Gastrocnemius medialis (tissue), 4 donors: ENCODE measurements at places on chromosomes 11 and 22. TPM values are rescaled to one million over a fixed set of nuclear protein-coding genes. Genes with fewer than 3 reads are reported as not detected.
A peak's percentile ranks its signal among the peaks of the same experiment; 100 is the strongest.

Gene OR51B4
- total RNA-seq: not detected

Gene APOBEC3F
- total RNA-seq: not detected

Gene NAALADL1
- total RNA-seq: 0.22 TPM

- H3K4me1 ChIP-seq: peaks cover 53% of the 10 kb centered on the region
- no peak for DNase-seq
- no peaks in the 10 kb centered on the region for H3K27me3 ChIP-seq
- peak overlapping the region; percentile 71 for H3K27ac ChIP-seq
- no peaks in the 10 kb centered on the region for H3K36me3 ChIP-seq
Measured at GRCh38 chr11:61150706-61151544, 10.3 kb downstream of the VPS37C start.

DNA sequence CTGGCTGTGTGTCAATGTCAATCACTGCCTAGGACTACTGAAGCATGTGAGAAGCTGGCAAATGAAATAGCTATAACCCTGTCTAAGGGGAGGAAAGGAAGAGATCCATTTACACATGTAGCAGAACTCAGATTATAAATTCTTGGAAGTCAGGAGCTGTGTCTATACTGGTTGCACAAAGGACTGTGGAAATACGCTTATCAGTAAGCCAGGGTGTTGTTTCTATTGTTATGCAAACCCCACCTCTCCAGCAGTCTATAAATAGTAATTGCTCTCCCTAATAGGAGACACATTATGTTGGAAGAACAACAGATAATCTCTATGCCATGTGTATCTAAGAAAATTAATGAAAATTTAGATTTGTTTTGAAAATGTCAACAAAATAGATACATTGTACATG is 693.4 kb upstream of the CCDC90B start:
- no peak overlapping the region for H3K27ac ChIP-seq
- H3K4me3 ChIP-seq: no peak overlapping the region
- no peaks in the 10 kb centered on the region for H3K27me3 ChIP-seq
- H3K36me3 ChIP-seq: no peaks in the 10 kb centered on the region

DNA sequence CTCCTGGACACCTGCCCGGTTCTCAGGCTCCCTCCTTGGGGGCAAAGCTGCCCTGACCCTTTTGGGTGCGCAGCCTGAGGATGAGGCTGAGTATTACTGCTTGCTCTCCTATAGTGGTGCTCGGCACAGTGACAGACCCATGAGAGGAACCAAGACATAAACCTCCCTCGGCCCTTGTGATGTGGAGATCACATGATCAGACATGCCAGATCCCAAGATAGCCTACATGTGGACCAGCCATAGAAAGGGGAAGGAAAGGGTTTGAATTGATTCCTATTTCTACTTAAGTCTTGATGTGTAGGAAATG is 125.3 kb downstream of the VPREB1 start:
- no peak overlapping the region for H3K4me3 ChIP-seq
- H3K27ac ChIP-seq: no peak overlapping the region
- DNase-seq: no peak
- H3K36me3 ChIP-seq: no peaks in the 10 kb centered on the region

DNA sequence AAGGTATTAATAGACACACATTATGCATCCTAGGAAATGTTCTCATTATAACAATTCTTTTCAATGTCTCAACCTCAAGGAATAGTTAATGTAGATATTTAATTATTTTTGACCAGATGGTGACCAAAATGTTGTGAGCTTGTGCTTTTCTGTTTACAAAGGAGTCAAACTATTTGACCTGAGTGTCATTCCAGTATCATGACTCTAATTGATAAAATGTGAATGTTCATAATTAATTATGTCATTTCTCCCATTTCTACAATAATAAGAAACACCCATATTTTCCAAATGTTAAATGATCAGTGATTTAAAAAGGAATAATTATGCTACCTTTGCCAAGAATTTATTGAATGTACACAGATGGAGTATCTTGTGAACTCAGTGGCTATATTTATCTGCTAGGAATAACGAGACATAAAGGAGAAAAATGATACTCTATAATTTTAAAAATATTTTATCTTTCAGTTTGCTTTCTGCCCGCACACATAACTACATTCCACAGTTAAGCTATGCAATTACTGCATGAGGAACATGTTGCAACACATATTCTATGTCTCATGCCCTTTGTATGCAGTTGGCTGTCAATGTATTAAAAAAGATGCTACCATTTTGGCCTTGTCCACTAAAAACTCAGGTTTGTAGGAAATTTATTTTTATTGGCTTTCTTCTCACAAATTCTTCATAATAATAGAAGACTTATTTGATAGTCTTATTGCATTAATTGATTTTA is 376.7 kb upstream of the CCDC179 start:
- no peak overlapping the region for H3K4me3 ChIP-seq
- no peaks in the 10 kb centered on the region for H3K36me3 ChIP-seq
- H3K27me3 ChIP-seq: no peaks in the 10 kb centered on the region
- H3K27ac ChIP-seq: no peak overlapping the region

GRCh38 chr22:48536541-48537342 is 1290.9 kb downstream of the BRD1 start:
- DNase-seq: peak; percentile 47
- H3K27ac ChIP-seq: no peak overlapping the region
- H3K4me1 ChIP-seq: peaks cover 6% of the 10 kb centered on the region

- H3K27me3 ChIP-seq: peaks cover 36% of the 10 kb centered on the region
- DNase-seq: peak; percentile 19
- H3K27ac ChIP-seq: peak overlapping the region; percentile 55
Measured at GRCh38 chr22:30208631-30209603, 37.6 kb downstream of the LIF start.

DNA sequence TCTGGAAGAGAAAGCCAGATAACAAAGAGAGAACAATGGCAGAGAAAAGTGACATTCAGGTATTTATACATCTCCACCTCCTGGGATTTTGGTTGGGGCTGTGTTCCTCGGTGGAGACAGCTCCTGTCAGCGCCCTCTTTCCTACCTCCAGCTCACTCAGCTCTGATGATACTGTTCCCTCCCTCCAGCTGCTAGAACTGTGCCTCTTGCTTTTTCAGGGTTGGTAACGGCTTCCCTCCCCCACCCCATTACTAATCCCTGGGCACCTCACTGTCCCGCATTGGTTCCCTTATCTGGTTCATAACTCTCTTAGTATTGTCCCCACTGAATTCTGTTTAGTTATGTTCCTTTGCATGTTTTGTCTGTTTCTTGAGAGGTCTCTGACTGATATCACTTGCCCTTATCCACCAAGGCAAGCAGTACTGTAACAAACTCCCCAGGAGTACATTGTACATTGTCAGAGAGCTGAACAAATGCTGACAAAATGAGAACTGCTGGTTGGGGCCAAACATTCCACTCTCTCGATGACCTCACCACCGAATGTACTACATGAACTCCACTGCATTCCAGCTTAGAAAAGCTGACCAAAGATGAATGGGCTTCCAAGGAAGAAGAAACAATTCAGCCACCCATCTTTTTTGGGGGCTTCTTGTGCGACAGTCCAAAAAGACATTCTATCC is 5.7 kb upstream of the FBXO3 start:
- no peaks in the 10 kb centered on the region for H3K27me3 ChIP-seq
- no peak for DNase-seq
- H3K36me3 ChIP-seq: no peaks in the 10 kb centered on the region
- no peak overlapping the region for H3K4me3 ChIP-seq
- H3K27ac ChIP-seq: no peak overlapping the region

GRCh38 chr11:46026606-46027293 is 94.5 kb downstream of the PHF21A start:
- peaks cover 18% of the 10 kb centered on the region for H3K4me1 ChIP-seq
- H3K4me3 ChIP-seq: no peak overlapping the region
- no peak for DNase-seq
- no peak overlapping the region for H3K27ac ChIP-seq

DNA sequence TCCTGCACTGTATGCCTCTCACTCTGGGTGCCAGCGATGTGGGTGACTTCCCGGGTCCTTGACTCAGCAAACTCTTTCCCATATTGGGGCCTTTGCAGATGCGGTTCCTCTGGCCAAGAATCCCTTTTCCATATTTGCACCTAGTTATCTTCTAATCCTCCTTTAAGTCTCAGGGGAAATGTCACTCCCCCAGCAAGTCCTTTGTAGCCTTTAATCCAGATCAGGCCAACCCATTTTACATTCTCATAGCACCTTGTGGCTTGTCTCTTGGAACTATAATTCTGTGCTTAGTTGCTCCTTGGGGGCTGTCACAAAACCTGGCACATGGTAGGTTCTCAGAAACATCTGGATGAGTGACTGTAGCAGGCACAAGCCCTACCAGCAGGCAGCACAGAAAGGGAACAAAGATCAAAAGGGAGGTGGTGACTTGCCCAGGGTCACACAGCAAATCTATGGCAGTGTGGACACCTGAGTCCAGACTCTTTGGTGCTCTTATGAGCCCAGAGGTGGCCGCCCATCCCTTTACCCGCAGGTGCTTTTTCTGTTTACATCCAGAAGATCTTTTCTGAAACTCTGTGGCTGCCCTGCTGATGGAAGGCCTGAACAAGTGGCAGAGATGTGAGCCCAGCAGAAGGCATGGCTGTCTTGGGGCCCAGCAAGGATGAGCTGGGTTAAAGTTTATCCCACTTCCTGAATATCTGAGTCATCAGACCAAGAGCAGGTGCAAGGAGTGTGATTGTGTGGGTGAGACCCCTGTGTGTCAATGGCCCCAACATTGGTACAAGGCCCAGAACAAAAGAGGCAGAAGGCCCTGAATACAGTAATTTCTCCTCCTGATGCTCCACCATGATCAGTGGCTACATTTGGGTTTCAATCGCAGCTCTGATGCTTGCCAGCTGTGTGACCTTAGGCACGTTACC is 78.6 kb upstream of the GRK3 start:
- no peak overlapping the region for H3K27ac ChIP-seq
- no peak overlapping the region for H3K4me3 ChIP-seq
- DNase-seq: no peak
- no peaks in the 10 kb centered on the region for H3K36me3 ChIP-seq
- peaks cover 18% of the 10 kb centered on the region for H3K4me1 ChIP-seq

DNA sequence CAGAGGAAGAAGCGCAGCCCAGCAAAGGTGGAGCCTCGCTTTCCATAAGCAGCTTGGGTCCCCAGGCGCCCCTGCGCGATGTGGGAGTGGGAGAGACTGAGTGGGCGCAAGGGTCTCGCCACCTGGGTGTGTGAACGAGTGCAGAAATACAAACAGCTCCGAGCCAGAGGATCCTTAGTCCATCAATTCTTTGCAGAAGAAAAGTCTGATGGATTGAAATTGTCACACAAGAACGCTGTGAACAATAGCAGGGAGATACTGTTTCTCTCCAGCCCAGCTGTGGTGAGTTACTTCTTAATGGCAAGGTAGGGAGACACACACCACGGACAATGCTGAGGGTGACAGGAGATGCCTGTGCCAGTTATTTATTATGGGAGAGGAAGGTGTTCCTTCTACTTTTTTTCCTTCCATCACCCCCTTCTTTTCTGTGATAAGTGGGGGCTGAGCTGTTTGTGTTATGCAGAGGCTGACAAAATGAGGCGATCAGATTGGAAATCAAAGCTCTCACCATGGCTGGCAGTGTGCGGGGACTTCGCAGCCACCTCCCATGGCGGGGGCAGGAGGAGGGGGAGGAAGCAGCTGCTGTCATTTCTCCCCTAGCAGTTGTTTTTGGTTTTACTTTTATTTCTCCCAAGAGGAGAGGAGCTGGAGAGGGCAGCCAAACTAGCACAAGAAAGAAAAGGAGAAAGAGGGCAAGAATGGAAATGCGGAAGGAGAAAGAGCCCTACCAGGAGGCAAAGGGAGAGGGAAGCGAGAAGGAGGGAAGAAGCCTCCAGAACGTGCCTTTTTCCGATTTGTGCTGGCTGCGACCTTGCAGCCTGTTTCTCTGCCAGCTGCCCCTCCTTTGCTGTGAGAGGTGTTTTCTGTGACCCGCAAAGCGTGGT is 755.8 kb downstream of the NTM start:
- peak; percentile 6 for DNase-seq
- H3K36me3 ChIP-seq: no peaks in the 10 kb centered on the region
- no peaks in the 10 kb centered on the region for H3K27me3 ChIP-seq
- H3K4me3 ChIP-seq: peak overlapping the region; percentile 41
- no peaks in the 10 kb centered on the region for H3K4me1 ChIP-seq
- H3K27ac ChIP-seq: peak overlapping the region; percentile 43
